WERI-Rb-1 (cell line): ENCODE measurements at places on chromosomes 1 and 21.

DNA sequence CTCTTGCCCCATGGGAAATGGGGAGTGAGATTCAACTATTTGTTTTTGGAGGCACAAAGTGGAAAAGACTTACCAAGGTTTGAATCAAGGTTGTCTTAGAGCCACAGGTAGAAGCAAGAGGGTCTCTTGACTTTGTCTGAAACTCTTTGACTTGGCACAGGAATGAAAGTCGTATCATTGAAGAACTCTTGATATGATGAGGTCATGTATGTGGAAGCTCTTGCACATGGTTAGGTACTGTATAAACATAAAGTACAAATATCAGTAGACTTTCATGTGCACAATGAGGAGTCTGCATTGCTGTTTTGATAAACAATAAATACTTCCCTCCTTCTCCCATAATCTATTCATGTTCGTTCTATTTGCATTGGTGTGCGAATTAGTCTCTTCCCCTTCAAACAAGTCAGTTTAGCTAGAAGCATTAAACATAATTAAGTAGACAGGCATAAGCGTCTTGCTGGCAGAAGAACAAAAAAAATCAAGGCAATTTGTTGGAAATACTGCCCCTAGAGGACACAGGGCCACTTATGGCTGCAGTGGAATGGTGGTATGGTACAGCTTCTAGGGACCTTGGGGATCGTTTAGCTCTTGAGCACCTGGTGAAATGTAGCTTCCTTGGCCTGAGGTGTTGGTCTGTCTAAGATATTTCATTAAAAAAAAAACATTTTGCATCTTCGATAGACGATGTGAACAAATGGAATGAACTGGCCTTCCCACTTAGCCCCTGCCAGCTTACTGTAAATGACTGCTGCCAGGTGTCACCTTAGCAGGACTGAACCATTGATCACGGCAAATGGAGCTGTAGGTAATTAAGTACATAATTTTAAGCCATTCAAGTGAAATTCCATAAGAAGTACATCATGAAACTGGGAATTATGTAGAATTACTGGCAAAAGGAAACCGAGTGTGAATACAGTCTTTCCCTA lies 218.0 kb upstream of the GALNT2 start:
- DNase-seq: peak; percentile 16

DNA sequence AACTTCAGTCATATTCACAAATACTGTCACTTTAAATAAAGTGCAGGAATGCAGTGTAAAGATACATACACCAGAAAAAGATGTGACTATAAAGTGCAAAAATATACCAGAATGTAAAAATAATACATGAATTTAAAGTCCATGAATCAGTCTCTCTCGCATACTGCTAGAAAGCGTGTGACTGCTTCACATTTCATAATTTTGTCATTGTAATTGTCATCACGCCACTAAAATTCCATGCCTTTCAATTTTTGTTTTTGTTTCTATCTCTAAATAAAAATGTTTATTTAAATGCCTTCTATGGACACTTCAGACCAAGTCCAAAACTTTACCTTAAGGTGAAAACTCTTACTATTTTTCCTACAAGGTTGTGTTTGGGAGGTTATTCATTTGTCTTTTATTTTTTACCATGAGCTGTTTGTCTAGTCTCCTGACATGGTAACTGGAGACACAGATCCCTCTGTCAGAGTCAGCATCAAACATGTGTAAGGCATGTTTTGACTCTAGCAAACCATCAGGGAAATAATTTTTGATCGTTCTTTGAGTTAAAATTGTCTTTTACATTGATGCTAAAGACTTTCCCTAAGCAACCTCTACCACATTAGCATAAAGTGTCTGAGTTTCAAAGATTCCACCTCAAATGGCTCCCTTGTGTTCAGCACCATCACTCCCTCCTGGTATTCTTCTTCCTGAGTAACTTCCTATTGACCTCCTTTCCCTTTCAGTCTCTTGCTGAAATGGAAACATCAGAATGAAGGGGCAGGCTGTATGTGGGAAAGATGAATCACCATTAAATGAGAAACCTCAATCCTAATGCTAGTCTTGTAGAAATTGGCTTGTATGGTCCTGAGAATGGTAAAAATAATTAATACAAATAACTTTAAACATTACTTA lies 14.0 kb upstream of the AIM2 start:
- DNase-seq: no peak

DNA sequence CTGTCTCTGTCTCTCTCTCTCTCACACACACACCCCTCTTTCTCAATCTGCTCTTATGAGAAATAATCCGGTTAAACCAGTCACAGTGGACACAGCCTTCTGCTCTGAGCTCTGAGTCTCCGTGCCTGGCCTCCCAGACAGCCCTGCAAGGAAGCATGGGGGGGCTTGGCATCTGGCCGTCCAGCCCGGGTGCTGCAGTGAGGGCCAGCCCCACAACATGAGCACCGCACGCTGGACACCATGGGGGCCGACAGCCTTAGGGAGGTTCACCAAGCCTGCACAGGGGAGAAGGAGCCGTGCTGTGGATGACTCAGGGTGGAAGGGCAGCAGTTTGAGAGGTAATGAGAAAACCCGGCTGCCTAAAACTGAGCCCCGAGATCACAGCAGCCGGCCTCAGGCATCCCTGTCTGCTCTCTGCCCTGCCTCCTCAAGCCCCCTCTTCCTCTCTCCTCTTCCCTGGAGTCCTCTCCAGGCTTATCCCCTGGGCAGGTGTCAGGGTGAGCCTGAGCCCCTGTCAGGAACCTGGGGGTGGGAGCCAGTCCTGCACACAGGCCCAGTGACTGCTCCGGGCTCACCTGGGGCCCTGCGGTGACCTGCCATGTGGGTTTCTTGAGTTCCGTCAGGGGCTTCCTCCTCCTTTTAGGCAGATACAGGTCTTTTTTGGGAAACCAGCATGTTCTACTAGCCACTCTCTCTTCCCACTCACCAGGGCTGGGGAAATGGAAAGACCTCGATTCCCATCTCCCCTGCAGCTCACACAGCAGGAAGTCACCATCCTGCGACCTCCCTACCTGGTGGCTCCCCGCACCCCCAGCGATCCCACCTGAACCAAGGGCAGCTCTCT lies 92.8 kb downstream of the ITPKB start:
- peak; percentile 65 for DNase-seq

- DNase-seq: no peak
These were observed 3.9 kb upstream of the DIP2A start for GRCh38 chr21:46454634-46455390.

- no peak for DNase-seq
These were observed 20.6 kb upstream of the NPL start for GRCh38 chr1:182768963-182769362.

DNA sequence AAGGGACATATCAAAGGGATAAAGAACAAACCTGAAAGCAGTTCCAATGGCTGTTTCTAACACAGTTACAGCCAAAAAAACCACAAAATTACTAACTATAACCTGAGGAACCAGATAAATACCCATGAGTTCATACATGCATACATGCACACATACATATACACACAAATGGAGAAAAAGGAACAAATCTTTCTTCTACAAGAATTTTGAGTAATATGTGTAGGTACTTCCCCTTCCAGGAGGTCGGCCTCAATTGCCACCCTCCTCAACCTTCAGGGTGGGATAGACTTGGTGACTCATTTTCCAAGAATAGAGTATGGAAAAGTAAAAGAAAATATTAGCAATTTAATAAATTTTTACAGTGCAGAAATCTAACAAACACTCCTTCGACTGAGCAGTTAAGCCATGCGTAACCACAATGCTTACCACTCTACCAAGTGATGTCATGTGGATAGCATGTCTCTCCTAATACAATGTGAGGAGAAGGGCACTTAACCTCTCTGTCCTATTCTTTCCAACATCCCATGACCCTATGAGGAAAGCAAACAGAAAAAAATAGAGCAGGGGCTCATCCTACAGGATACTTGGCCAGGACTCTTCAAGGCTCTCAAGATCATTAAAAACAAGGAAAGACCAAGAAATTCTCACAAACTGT lies 243.0 kb upstream of the RUNX1 start:
- no peak for DNase-seq

GRCh38 chr1:2174348-2175054 lies 20.1 kb downstream of the FAAP20 start:
- peak; percentile 71 for DNase-seq

DNA sequence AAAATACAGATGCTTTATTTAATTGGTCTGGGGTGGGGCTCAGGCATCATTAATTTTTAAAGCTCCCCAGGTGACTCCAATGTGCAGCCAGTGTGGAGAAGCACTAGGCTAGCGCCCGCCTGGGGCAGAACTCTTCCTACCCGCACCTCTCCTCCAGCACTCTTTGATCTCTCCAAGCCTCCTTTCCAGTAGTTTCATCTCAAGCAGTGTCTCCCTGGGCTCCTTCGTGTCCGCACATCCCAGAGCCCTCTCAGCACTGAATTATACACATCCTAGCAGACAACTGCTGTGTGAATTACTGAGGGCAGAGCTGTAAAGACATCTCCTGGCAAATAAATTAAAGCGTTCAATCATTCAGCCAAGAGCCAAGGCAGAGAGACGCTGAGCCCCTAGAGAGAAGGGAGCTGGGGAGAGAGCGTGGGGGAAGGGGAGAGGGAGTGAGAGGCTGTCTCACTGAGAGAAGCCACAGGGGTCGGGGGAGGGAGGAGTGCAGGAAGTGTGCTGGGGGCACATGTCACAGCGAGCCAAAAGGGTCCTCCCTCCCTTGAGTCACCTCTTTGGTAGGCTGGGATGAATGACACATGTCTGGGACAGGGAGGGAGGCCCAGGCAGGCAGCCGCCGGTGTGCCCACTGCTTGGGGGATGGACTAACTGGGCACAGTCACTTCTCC lies 21.0 kb upstream of the PARP1 start:
- DNase-seq: no peak

- DNase-seq: no peak
These were observed 134.4 kb upstream of the EDN2 start for GRCh38 chr1:41618871-41619270.

DNA sequence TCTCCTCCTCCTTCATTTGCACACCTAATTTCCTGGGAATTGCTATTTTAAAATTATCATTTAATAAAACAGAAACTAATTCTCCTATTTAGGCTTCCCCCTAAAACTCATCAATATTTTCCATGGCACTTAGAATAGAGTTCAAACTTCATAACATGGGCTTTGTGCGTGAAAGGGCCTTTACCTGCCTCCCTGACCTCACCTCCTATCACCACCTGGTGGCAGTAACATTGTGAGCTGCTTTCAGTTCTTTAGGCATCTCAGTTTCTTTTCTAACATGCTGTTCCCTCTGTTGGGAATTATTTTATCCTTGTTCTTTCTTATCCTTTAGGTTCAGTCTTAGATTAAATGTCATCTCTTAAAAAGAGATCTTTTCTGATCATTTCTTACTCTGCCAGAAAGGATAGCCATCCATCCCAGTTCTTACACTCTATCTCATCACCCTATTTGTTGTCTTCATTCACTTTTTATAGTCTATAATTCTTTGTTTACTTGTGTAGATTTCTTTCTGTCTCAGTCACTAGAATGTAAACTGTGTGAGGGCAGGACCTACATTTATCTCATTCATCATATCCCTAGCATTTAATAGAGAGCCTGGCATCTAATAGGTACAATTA lies 133.8 kb upstream of the KIAA1614 start:
- DNase-seq: peak; percentile 6

GRCh38 chr1:241485145-241485544 lies 34.4 kb downstream of the FH start:
- DNase-seq: no peak

- DNase-seq: no peak
These were observed 50.5 kb downstream of the DSCAM start for GRCh38 chr21:40796464-40796863.

GRCh38 chr1:222911866-222912265 lies 97.0 kb downstream of the DISP1 start:
- DNase-seq: no peak

DNA sequence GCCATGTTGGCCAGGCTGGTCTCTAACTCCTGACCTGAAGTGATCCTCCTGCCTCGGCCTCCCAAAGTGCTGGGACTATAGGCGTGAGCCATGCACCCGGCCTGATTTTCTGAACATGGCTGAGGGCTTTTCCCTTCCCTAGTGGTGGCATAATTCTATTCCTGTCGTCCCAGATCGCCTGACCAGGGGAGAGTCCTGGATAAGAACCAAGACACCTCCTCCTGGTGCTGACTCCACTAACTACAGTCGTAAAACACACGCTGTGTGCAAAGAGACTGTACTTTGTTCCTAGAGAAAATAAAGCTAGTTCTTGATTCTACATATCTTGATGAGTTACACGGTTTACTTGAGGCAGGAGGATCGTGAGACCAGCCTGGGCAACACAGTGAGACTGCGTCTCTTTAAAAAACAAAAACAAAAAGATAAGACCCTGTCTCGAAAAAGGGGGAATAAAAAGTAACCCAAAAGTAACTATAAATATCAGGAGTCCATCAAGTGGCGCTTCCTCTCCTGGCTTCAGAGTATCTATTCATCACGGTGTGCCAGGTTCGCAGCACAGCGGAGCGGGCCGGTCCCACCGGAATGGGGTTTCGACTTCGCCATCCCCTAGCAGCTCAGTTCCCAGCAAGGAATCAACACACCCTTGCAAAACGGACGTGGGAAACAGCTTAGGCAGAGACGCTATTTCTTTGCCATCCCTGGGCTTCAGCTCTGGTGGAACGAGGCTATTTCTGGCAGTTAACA lies 973 bp downstream of the SDF4 start:
- no peak for DNase-seq

DNA sequence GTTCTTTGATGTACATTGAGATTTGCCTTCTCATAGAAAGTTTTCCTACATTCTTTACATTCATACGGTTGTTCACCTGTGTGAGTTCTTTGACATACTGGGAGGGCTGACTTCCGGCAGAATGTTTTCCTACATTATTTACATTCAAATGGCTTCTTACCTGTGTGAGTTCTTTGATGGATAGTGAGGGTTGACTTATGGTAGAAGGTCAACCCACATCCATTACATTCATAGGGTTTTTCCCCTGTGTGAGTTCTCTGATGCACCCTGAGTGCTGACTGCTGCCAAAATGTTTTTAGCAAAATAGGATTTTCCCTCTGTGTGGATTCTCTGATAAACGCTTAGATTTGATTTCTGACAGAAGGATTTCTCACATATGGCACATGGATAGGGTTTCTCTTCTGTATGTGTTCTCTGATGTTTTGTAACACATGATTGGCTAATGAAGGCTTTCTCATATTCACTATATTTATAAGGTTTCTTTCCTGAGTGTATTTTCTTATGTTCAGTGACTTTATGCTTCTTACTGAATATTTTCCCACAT lies 37.7 kb downstream of the JMJD4 start:
- no peak for DNase-seq

GRCh38 chr1:96049759-96050409 lies 671.7 kb upstream of the PTBP2 start:
- no peak for DNase-seq

- no peak for DNase-seq
These were observed 113.9 kb downstream of the CLIC6 start for GRCh38 chr21:34782506-34783360.
